WTC11 (cell line): ENCODE measurements at places on chromosomes 1 and 21.
A peak's percentile ranks its signal among the peaks of the same experiment; 100 is the strongest.

DNA sequence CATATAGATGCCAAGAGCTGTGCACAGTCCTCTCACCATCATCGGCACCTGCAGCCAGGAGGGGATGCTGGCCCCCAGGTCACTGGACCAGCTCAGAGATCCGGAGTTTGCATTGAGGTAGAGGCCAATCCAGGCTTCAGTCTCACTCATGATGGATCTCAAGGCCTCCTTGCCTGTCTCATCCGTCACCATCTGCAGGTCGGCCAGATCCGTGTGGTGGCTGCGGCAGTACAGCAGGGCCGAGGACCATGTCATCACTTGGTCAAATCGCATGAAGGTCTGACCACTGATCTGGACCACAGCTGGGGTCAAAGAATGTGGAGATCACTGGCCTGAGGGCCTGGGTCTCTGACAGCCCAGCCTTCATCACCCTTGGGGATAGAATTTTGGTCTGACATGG, 6.6 kb downstream of the CLEC20A start:
- no peak for DNase-seq
- no peaks in the 10 kb centered on the region for H3K36me3 ChIP-seq
- H3K4me3 ChIP-seq, result no peak overlapping the region
- H3K27me3 ChIP-seq, result no peaks in the 10 kb centered on the region; the same call in 1 of the 2 replicates
- H3K27ac ChIP-seq, result no peak overlapping the region

GRCh38 chr1:40980068-40980452, 564 bp downstream of the CTPS1 start:
- H3K4me1 ChIP-seq, result peaks cover 23% of the 10 kb centered on the region
- H3K27ac ChIP-seq, result peak overlapping the region; percentile 76; the same call in 1 of the 2 replicates
- H3K27me3 ChIP-seq, result no peaks in the 10 kb centered on the region
- H3K4me3 ChIP-seq, result peak overlapping the region; percentile 83
- H3K36me3 ChIP-seq, result peaks cover 20% of the 10 kb centered on the region
- DNase-seq, result no peak

- no peak overlapping the region for H3K4me3 ChIP-seq
- peaks cover 26% of the 10 kb centered on the region for H3K36me3 ChIP-seq
- H3K27ac ChIP-seq, result no peak overlapping the region
- peaks cover 22% of the 10 kb centered on the region for H3K4me1 ChIP-seq
- no peaks in the 10 kb centered on the region; the same call in 1 of the 2 replicates for H3K27me3 ChIP-seq
Observed at GRCh38 chr1:64601207-64601606, 131.3 kb downstream of the CACHD1 start.

- no peak for DNase-seq
- 0 out of 2 replicates have a peak, but pooled peaks cover 3% of the 10 kb centered on the region for H3K36me3 ChIP-seq
- H3K4me1 ChIP-seq, result peaks cover 11% of the 10 kb centered on the region
Observed at GRCh38 chr1:107926436-107927080, 38.4 kb downstream of the VAV3 start.
